ENCODE measurements at places on chromosomes 2 and 18.
A peak's percentile ranks its signal among the peaks of the same experiment; 100 is the strongest.

- DNase-seq, result no peak
Measured at GRCh38 chr2:29450596-29451222, 335.5 kb downstream of the CLIP4 start.

DNA sequence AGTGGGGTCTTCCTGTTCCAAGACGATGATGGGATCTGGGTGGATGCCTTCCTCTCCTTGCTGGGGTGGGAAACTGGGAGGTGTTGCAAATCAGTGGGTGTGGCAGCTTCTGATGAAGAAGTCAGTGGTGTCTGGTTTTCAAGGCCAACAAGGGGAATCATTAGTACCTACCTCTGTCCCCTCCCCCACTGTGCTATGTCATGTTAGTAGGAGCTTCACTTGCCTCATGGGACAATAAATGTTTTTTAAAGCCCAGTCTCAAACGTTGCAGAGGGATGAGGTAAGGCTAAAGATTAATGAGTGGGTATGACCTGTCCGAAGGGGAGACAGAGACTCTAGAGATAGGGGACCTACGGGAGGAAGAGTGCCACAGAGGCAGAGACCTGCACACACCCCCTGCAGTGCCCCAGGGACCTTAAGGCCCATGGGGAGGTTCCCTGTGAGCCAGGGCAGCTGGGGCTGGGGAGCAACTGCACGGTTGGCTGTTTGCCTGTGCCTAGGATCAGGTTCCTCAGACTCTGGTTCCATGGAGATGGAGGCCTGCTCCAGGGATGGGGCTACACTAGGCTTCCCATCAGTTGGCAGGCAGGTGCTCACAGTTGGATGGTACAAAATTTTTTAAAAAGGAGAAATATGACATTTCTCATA lies 37.8 kb upstream of the SLC1A4 start:
- DNase-seq, result no peak

DNA sequence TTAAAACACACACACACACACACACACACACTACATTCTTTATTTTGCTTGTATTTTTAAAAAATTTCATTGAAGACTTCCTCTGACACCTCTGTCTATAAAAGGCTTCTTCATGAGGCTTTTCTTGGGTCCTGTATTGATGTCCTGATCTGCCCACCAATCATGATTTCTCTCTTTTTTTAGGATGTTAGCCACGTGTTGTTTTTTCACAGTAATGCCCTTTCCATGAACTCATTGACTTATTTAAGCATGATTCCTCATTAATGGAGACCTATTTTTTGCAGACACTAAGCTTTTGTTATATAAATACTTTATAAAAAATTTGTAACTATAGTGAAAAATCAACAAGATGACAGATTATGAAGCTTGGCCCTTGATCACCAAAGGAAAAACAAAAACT lies 173.8 kb upstream of the CNTNAP5 start:
- no peak for DNase-seq

GRCh38 chr2:28716265-28716865 lies 35.3 kb upstream of the PPP1CB start:
- peak; percentile 74 for DNase-seq

DNA sequence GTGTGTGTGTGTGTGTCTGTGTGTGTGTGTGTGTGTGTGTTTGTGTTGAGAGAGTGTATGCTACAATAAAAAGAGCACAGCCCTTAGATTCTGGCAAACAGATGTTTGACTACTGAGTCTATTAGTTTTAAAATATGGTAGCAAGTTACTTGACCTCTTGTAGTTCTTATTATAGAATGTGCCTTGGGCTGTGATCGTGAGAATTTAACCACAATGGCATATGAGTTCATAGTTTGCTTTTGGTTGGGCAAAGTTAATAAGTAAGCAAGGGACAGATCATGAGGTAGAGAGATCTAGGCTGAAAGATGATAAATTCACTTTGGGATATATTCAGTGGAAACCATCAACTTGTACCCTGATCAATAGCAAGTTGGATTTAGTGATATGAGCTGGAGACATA lies 334.3 kb upstream of the VWC2L start:
- DNase-seq, result no peak

DNA sequence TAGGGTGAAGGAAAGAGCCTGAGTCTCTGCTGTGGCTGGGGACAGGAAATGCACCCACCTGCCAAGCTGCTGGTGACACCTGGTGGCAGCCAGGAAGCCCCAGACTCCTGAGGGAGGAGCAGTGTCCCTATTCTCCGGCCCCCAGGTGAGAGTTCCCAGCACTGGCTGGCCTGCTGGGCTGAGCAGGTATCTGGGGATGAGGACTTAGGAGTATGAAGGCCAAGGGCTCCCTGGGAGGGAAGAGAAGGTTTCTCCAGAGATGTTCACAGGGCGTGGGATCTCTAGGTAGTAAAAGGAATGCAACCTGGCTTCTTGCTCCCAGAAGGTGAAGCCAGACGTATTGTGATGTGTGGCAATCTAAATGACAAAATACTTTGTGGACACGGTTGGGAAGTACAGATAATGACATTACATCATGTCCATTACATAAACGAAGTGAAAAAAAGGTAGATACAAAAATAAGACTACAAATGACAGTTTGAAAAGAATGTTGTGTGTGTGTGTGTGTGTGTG lies 75.8 kb upstream of the SLC1A4 start:
- no peak for DNase-seq

GRCh38 chr2:95343429-95344214 lies 46.5 kb downstream of the KCNIP3 start:
- DNase-seq, result no peak

DNA sequence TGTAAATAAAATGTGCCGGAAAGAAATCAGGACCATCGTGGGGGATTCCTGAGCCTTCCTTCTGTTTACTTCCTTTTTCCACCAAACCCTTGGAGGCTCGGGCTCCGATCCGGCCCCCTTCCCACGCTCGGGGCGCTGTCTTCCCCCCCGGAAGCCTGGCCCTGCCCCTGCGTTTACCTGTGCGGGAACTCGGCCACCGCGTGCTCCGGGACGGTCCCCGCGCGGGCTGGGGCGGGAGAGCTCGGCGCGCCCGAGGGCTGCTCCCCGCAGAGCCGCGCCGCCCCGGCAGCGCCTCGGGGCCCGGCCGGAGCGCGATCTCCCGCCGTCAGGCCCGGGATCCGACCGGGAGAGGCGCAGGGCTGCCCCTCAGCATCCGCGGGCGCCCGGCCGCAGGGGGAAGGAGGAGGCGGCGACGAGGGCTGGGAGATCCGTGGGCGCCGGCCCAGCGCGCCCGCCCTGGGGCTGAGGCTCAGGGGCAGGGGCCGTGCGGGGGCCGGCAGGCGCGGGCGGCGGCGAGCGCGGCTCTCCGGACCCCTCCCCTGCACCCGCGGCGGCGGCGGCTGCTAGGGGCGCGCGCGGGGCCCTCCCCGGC lies 435 bp downstream of the ADCY3 start:
- no peak for DNase-seq

GRCh38 chr18:8151181-8151580 lies 458.1 kb upstream of the RAB12 start:
- DNase-seq, result no peak

GRCh38 chr18:59189746-59190145 lies 30.2 kb upstream of the GRP start:
- DNase-seq, result no peak

- DNase-seq, result no peak
Measured at GRCh38 chr2:119662297-119662696, 16.7 kb upstream of the TMEM177 start.

DNA sequence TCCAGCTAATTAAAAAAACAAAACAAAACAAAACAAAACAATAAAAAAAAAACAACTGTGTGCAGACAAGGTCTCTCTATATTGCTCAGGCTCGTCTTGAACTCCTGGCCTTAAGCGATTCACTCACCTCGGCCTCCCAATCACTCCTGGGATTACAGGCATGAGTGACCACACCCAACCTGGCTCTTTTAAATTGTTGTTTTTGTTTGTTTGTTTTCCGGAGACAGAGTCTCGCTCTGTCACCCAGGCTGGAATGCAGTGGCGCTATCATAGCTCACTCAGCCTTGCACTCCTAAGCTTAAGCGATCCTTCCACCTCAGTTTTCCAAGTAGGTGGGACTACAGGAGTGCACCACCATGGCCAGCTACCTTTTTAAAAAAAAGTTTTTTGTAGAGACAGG lies 201.6 kb downstream of the EN1 start:
- no peak for DNase-seq

GRCh38 chr18:69127873-69128500 lies 272.7 kb upstream of the DOK6 start:
- no peak for DNase-seq

GRCh38 chr2:88024509-88024908 lies 8.2 kb upstream of the RNU2-63P start:
- DNase-seq, result no peak

- DNase-seq, result no peak
Measured at GRCh38 chr18:51135364-51135763, 62.1 kb downstream of the MEX3C start.

GRCh38 chr2:107669335-107669734 lies 157.4 kb upstream of the RGPD4 start:
- no peak for DNase-seq

DNA sequence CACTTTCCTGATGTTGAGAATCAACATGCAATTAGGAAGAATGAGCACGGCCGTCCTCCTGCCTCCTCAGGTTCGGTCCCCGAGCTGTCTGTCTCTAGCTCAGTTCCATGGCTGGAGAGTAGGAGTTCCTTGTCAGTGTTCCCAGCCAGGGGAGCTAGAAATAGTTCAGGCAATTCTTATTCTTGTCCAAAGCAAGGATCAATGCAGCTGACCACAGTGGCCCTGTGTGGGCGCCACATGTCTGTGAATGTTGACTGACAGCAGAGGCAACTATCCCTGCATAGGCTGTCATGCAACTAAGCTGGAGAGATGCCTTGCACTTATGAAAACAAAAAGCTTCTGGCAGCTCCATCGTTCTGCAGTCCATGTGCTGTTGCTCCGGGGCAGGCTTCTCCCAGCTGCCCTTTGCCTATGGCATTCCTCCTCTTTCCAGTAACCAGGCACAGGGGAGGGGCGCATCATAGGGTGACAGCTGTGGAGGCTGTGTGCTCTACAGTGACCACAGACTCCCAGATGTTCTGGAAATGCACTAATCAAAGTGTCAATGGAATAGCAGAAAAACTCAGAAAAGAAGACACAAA lies 58.7 kb downstream of the PDCL3 start:
- DNase-seq, result no peak

- no peak for DNase-seq
Measured at GRCh38 chr2:20494241-20494640, 47.4 kb downstream of the RHOB start.

- no peak for DNase-seq
Measured at GRCh38 chr2:160405077-160405867, 88.3 kb downstream of the RBMS1 start.

DNA sequence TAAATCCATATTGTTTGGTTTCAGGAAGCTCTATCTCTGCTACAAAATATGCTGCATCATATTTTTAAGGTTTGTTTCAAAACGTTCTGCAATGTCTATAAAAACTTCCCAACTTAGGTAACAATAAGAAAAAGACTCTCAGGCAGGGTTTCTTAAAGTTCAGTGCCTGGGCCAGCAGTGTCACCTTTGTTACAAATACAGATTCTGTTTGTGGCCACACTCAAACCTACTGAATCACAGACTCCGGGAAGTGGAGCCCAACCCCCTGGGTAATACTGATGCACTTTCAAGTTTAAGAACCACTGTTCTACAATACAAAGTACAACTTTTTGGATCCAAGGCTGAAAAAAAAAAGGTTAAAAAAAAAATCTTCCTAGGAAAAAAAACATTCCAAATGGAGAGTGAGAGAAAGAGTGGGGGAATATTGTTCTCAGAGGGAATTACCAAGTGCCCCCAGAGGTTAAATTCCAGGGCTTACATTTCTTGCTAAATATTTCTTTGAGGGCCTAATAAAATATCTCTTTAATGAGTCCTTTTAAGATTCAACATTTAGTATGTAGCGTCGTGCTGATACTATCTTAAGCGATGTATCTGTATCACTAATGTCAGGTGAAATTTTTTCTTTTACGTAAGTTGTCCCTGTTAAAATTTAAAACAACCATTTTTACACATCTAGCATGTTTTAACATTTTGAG lies 476.7 kb downstream of the TXNL1 start:
- no peak for DNase-seq

DNA sequence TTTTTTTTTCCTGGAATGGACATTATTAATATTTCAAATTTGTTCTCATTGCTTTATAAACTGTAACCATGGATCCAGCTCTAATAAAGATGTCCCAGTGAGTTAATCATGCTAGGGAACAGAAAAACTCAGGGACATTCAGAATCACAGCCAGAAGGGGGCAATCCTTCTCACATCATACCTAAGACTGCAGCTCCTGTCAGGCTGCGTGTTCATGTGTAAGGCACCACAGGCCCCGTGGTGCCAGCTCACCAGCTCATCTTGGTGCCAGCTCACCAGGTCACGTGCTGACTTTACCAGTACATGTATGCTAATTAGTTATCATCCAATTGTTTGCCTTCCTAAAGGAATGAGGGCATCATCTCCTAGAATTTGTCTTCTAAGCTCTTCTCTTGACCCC lies 84.7 kb upstream of the NEDD4L start:
- DNase-seq, result no peak

- no peak for DNase-seq
Measured at GRCh38 chr18:22778996-22779395, 154.1 kb upstream of the RBBP8 start.

DNA sequence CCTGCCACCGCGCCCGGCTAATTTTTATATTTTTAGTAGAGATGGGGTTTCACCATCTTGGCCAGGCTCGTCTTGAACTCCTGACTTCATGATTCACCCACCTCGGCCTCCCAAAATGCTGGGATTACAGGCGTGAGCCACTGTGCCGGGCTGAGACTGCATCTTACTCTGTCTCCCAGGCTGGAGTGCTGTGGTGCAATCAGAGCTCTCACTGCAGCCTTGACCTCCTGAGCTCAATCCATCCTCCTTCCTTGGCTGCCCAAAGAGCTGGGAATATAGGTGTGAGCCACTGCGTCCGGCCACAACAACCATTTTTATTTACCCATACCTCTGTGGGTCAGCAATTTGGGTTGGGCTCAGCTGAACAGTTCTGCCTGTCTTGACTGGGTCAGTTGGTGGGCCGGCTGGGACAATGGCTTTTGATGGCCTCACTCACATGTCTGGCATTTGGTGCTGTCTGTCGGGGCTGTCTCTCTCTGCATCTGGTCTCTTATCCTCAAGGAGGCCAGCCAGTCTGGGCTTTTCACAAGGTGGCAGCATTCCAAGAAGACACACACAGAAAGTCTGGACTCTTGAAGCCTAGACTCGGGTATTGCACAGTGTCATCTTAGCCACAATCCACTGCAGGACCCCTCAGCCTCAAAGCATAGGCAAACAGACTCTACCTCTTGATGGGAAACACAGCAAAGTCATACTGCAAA lies 116.8 kb upstream of the GATA6 start:
- no peak for DNase-seq

DNA sequence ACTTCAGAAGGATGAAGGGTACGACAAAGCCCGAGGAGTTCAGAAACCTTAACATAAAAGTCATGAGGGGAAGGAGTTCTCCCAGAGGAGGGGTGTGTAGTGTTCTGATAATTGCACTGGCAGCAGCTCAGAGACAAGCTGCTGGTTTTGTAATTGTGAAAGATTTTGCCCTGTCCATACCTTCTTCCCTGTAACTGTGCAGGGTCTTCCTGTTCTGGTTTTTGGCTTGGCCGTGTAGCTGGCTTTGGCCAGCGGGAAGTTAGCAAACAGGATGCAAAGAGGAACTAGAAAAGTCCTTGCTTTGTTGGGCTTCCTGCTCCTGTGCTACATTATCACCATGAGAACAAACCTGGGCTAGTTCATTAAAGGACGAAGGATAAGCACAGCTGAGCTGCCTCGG lies 160.8 kb downstream of the LPIN1 start:
- no peak for DNase-seq

Measured in right atrium auricular region (tissue), 2 donors.